ENCODE measurements at places on chromosomes 6 and 20.
A peak's percentile ranks its signal among the peaks of the same experiment; 100 is the strongest.

- peak; percentile 44 for DNase-seq
Observed at GRCh38 chr20:45011108-45011526, 44.8 kb downstream of the STK4 start.

DNA sequence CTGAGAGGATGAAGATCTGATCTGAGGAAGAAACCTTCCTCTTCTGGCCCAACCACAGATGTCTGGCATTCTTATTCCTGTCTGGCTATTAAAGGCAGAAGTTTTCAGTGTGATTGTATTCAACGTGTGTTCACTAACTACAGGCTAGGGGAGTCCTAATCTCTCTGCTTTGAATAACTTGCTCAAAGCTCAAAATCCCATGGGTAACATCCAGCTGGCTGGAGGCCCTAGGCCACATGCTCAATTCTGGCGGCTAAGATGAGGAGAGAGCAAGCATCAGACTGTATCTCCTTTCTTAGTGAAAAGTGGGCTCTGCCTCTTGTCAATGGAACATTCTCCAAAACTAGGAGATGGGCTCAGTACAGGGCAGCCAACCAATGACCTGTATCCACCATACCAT lies 478.0 kb downstream of the KIF16B start:
- no peak for DNase-seq

GRCh38 chr6:144390886-144391285 lies 105.8 kb downstream of the UTRN start:
- no peak for DNase-seq

DNA sequence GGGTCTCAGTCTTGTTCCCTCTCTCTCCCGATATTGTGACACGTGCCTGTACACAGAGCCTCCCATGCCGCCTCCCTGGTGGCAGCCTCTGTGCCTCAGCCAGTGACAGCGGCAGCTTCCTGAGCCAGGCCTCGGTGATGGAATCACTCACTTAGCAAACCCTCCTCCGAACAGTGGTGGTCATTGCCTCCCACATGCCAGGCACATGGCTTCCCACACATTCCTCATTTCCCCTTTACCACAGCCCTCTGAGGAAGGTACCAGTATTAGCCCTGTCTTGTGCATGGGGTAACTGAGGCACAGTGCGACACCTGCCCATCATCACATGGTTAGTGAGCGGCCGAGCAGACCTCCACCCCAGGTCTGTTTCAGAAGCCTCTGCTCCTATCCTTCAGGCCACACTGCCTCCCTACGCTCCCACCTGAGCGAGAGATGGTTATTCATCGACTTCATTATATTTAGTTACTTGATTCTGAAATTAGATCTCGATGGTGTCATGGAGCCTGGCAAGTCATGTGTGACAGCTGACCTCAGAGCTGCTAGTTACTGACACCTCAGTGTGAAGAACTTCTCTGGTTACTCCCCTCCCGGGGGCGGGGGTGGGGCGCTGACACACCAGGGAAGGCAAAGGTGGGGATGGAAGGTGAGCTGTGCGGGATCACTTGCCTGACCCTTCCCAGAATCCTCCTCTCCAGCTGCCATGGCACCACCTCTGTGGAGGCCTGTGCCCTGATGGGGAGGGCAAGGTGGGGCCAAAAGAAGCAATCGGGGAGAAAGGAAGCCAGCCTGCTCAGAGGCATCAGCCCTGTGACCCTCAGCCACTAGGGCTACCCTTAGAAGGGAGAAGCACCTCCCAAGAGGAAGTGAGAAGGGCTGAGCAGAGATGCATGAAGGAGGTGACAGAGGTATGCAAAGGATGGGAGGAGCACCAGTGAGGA lies 17.9 kb downstream of the MDGA1 start:
- DNase-seq = no peak

DNA sequence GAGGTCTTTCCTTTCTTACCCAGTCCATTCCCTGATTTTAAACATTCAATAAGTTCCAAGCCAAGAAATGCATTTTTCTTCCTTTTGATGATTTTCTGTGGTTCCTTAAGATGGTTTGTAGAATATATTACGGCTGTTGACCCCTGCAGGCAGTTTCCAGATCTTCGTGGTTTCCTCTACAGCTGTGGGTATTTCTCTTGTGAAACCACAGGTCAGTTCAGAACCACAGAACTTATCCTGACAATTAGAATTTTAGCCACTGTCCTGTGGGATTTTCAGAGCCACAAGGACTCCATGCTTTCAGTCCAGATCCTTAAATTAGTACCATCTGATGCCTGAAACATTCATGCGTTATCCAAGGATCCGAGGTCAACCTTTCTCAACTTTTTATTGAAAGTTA lies 29.7 kb upstream of the EXOC2 start:
- peak; percentile 29 for DNase-seq

Data from AML-193 (cell line).